ENCODE measurements at places on chromosomes 11 and 22. TPM values are rescaled to one million over a fixed set of nuclear protein-coding genes. Genes with fewer than 3 reads are reported as not detected.

DNA sequence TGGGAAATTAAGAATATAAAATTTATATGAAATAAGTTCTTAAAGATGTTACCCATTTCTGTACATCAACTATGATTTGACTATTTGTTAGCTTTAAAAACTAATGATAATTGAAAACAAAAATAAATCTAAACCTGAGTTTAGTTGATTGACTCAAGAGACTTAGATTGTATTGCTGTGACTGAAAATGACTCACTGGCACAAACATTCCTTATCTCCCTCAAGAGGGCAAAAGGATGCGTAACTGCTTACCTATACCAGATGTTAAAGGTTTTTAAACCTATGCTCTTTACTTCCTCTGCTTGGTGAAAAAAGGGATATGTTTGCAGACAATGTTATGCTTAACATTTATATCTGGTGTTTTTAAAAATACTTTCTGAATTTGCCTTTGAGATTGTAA is 30.3 kb downstream of the ATM start:
- no peak for DNase-seq

The SLC5A4 gene
- not detected for total RNA-seq

The OR4D10 gene
- total RNA-seq: not detected

GRCh38 chr11:134372961-134373360 is 39.1 kb downstream of the B3GAT1 start:
- peak; percentile 44 for DNase-seq

The SMIM35 gene
- total RNA-seq: not detected

The PMM1 gene
- 10.3 TPM for total RNA-seq

DNA sequence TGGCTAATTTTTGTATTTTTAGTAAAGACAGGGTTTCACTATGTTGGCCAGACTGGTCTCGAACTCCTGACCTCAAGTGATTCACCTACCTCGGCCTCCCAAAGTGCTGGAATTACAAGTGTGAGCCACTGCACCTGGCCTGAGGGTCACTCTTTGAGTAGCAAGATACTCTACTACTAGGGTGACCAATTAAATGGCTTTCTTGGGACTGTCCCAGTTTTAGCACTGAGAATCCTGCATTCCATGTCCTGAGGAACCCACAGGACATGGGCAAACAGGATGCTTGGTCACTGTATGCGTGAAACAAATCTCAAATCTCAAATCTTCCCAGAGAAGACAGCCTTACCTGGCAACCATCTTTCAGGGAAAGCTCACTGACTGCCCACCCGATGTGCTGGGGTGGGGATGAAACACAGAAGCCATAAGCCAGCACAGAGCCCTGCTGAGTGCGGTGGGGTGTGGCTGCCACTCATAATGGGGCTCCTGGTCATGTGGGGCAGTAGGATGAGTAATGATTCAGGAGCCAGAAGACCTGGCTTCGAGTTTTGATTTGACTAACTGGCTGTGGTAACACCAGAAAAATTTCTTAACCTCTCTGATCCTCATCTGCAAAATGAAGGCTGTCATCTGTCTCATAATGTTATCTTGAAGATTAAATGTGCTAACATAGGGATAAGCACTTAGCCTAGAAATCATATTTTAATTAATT is 11.5 kb downstream of the CLMP start:
- DNase-seq: no peak

DNA sequence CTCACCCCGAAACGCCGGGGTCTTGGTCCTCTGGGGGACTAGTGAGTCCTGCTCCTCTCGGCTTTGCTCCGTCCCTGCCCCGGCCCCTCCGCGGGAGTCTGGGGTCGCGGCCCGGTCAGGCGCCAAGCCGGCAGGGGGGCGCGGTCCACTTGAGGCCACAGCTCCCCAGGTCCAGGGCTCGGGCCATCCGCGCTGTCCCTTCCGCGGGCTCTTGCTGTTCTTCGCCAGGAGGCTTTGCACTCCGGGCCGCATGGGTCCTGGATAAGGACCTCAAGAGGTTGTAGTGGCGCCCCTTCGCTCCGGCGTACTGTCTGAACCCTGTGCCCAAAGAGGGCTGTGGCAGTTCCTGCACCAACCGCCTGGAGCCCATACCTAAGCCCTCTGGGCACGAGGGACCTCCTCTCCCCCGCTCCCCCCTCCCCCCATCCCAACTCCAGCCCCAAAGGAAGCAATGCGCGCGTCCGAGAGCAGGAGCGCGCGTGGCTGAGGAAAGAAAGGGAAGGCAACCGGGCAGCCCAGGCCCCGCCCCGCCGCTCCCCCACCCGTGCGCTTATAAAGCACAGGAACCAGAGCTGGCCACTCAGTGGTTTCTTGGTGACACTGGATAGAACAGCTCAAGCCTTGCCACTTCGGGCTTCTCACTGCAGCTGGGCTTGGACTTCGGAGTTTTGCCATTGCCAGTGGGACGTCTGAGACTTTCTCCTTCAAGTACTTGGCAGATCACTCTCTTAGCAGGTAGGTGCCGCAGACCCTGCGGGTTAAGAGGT is at the start of gene ADM:
Gene ADM (plus strand): TSS at position 579 of the 767 bp plus-strand sequence. CDS start 628 bp downstream, outside the sequence.
- DNase-seq: peak; percentile 80

The OR2AT4 gene
- total RNA-seq: not detected

- DNase-seq: peak; percentile 73
Measured at GRCh38 chr22:34105461-34106062, 185.3 kb upstream of the LARGE1 start.

DNA sequence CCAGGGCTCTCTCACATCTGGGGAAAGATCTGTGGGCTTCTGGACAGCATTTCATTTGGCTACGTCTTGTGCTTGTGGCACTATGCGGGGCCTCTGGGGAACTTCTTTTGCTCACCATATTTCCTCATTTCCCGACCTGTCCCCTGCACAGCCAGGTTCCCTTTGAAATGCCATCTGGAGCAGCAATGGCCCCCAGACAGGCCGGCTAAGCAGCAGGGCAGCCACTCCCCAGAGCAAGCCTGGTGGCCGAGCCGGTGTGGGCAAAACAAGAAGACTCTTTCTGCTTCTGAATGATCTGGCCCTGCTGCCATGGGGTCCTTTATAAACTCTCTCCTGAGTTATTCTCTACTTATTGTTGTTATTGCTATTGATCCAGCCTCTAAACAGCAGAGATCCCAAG is 190.7 kb upstream of the NECTIN1 start:
- no peak for DNase-seq

DNA sequence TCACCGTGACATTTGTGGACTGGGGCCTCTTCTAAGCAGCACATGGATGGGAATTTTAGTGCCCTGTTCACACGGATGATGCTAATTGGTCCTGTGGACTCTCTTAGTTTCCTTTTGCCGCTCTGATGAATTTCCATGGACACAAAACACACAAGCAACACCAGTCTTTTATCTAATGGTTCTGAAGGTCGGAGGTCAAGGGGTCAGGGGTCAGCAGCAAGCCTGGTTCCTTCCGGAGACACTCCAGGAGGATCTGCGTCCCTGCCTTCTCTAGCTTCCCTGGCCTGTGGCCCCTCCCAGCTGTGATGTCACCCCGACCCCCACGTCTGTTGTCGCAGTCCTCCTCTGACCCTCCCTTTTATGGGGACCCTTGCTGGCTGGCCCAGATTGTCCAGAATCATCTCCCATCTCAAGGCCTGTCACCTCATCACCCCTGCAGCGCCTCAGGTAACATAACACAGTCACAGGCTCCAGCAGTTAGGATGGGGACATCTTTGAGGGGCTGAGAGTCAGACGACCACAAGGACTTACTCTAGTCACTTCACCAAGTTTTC is 6.8 kb downstream of the NADSYN1 start:
- DNase-seq: no peak

The PHETA2 gene
- total RNA-seq: 0.05 TPM

DNA sequence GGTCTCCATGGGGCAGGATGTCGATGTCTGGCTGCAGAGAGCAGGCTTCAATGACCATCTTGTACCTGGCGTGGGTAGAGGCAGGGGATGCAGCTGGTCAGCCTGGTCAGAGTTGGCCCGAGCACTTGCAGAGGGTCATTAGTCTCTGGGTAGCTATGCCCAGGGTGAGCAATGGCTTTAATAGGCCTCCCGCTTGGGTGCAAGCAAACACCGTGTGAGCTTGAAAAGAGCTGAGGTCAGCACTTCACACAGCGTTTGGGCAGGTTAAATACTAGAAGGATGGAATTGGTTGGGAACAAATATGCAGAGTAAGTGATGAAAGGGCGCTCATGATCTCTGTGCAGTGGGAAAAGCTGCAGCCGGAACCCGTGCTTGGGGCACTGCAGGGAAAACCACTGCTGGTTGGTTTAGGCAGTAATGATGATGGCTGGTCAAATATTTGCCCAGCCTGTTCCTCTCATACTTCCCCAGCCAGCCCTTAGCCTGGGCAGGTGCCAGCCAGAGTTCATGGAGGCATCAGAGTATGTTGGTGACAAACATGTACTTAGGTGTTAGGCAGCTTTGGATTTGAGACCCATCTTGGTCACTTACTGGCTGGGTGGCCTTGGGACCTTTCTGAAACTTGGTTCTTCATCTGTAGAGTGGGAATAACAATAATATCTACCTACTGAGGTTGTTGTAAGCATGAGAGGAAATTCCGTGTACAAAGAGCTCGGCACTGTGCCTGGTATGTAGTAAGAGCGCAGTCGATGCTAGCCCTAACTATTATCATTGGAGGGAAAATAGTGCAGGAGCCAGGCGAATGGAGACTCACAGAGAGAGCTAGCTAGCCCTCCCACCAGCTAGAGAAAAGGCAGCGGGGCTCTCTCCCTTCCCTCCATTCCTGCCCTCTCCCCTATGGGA is 25.2 kb upstream of the KCNJ11 start:
- no peak for DNase-seq

DNA sequence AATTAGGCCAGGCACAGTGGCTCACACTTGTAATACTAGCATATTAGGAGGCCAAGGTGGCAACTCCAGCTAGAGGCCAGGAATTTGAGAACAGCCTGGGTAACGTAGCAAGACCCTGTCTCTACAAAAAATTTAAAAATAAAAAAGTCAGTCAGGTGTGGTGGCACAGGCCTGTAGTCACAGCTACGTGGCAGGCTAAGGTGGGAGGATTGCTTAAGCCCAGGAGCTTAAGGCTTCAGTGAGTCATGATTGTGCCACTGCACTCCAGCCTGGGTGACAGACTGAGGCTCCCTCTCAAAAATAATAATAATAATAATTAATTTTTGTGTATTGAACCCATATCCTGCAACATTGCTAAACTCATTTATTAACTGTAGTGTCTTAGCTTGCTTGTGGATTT is 15.3 kb upstream of the TRIM29 start:
- DNase-seq: no peak

- peak; percentile 69 for DNase-seq
Measured at GRCh38 chr11:107018902-107019493, 722 bp upstream of the GUCY1A2 start.

GRCh38 chr11:86874304-86875056 is 74.1 kb downstream of the PRSS23 start:
- peak; percentile 72 for DNase-seq

The OR8D4 gene
- total RNA-seq: not detected

The GNG3 gene
- not detected for total RNA-seq

DNA sequence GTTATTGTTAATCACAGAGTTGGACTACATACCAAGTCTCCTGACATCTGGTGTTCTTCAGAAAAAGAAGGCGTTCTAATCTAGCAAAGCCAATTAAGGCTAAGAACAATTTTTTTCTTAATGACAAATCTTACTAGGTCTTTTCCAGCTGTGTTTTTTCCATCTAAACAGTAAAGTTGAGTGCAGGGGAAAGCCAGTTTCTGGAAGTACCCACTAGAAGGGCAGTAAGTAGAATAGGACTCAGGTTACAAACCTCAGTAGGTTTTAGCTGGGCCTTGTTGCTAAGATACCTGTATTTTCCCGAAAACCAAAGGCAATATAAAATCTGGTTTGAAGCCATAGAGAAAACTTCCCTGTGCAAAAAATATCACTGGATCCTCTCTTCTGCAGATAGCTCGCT is 351.9 kb downstream of the ETS1 start:
- peak; percentile 9 for DNase-seq

The PLEKHA7 gene
- total RNA-seq: 0.03 TPM

DNA sequence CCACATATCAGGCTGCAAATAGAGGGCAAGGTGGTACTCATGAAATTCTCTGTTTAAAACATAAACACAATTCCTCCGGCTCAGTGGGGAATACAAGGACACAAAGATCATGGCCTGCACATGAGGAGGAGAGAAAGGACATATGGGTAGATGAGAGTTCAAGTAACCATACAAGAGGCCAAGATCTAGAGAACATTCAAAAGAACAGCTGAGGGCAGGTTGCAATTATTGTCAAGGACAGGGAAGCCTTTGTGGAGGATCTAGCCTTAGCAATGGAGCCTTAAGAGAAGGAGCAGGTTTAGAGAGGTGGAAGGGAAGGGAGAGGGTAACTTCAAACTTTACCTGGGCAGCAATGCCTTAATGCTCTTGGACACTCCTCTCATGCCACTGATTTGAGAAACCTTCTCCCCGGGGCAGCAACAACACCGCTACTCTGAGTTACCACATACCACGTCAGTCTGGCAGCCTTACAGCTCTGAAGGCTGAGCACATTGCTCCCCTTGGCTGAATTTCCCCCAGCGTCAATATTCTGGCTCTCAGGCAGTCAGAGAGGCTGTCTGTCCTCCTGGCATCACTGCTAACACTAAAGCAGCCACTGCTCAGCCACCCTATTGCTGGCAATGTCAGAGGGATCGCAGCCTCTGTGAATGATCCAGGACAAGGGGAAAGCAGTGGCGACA is 55.5 kb downstream of the CLPB start:
- no peak for DNase-seq

DNA sequence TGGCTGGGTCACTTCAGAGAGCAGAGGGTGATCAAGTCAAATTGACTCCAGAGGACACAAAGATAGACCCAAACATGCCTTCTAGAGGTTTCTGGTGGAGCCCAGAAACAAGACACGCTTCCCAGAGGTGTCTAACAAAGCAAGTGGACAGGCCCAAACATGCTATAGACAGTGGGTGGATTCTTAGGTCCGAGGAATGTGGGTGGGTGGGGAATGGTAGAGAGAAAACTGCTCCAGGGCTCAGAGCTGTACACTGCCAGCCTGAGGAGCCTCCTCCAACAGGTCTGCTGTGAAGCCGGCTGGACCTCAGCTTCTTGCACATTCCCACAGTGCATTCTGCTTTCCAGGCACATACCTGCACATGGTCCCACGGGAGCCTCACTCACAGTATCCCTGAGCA is 116.8 kb upstream of the NECTIN1 start:
- DNase-seq: no peak

The EEF1G gene
- 2,323 TPM for total RNA-seq

The OR8G5 gene
- total RNA-seq: not detected

- peak; percentile 94 for DNase-seq
Measured at GRCh38 chr11:76782531-76783293, 444 bp upstream of the TSKU start.

The CFAP300 gene
- total RNA-seq: not detected

DNA sequence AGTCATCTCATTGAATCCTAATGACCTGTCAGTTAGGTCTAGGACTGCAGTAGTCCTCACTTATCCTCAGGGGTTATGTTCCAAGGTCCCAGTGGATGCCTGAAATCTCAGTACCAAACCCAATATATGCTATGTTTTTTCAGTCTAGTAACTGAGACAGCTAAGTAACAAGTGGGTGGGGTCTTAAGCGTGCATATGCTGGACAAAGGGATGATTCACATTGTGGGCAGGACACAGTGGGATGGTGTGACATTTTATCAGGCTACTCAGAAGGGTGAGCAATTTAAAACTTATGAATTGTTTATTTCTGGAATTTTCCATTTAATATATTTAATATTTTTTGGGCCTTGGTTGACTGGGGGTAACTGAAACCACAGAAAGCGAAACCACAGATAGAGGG is 29.0 kb downstream of the DDX10 start:
- DNase-seq: no peak
